A549 treated with dexamethasone at 1 μM for 4 hours (cell line): ENCODE measurements at places on chromosomes 4 and X. TPM values are rescaled to one million over a fixed set of nuclear protein-coding genes. Genes with fewer than 3 reads are reported as not detected.

The PAGE1 gene
- total RNA-seq, result 0.23 to 0.43 TPM (median 0.36 TPM) in 3 of 5 replicates, not detected in the others

The ART3 gene
- not detected in 5 replicates for total RNA-seq

The PNMA6A gene
- total RNA-seq, result 4.0 to 4.8 TPM (median 4.7 TPM) in 5 replicates

The MAGEA4 gene
- not detected in 5 replicates for total RNA-seq

The LGI2 gene
- 0.07 to 0.39 TPM (median 0.11 TPM) in 5 replicates for total RNA-seq

The NLRP2B gene
- not detected in 5 replicates for total RNA-seq

The CT55 gene
- total RNA-seq, result not detected in 5 replicates

The VSIG4 gene
- not detected in 5 replicates for total RNA-seq

The PITX2 gene
- total RNA-seq, result 0.46 to 0.91 TPM (median 0.75 TPM) in 5 replicates

The ANKRD17 gene
- 17.2 to 25.4 TPM (median 24.1 TPM) in 5 replicates for total RNA-seq

The XAGE2 gene
- not detected in 5 replicates for total RNA-seq

The SPIN3 gene
- 5.0 to 6.3 TPM (median 5.9 TPM) in 5 replicates for total RNA-seq

The MAGED4 gene
- 5.9 to 11.3 TPM (median 8.9 TPM) in 5 replicates for total RNA-seq

The DCK gene
- total RNA-seq, result 13.3 to 18.9 TPM (median 16.5 TPM) in 5 replicates

The SLAIN2 gene
- total RNA-seq, result 19.0 to 27.8 TPM (median 25.4 TPM) in 5 replicates

The SLC39A8 gene
- total RNA-seq, result 9.0 to 11.9 TPM (median 11.1 TPM) in 5 replicates

The H2BW2 gene
- total RNA-seq, result not detected in 5 replicates

The KIAA1210 gene
- total RNA-seq, result 0.01 to 0.02 TPM (median 0.01 TPM) in 3 of 5 replicates, not detected in the others

The ADGRL3 gene
- total RNA-seq, result 0.01 to 0.06 TPM (median 0.05 TPM) in 4 of 5 replicates, not detected in the other

The GAGE12H gene
- total RNA-seq, result not detected in 5 replicates

The ARX gene
- 0.39 to 0.75 TPM (median 0.58 TPM) in 5 replicates for total RNA-seq

The RHOXF1 gene
- total RNA-seq, result not detected in 5 replicates
